ENCODE measurements at places on chromosomes 7 and 10.

GRCh38 chr7:148402159-148402558 lies 188.4 kb upstream of the C7orf33 start:
- no peak for DNase-seq

GRCh38 chr10:72814099-72814790 lies 79.3 kb upstream of the OIT3 start:
- DNase-seq: no peak

DNA sequence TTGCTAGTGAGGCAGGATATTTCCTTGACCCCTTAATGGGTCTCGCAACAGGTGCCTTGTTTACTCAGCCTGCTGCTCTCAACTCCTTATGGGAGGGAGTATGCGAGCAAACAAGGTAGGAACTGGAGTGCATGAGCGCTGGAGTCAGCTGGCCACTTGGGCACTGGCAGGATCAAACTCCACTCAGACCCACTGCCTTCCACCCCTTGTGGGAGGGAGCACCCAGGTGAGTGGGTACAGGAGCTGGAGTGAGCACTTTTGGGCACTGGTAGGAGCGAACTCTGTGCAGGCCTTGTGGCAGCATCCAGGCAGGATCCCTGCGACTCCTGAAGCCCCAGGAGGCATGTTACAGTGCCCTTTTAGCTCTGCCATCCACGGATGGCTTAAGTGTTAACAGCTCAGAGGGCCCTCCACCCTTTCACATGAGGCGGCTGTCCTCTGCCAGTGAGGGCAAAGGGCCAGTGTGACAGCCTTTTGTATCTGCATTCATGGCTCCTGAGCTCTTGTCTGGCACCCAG lies 123.2 kb downstream of the ST7 start:
- DNase-seq: no peak

DNA sequence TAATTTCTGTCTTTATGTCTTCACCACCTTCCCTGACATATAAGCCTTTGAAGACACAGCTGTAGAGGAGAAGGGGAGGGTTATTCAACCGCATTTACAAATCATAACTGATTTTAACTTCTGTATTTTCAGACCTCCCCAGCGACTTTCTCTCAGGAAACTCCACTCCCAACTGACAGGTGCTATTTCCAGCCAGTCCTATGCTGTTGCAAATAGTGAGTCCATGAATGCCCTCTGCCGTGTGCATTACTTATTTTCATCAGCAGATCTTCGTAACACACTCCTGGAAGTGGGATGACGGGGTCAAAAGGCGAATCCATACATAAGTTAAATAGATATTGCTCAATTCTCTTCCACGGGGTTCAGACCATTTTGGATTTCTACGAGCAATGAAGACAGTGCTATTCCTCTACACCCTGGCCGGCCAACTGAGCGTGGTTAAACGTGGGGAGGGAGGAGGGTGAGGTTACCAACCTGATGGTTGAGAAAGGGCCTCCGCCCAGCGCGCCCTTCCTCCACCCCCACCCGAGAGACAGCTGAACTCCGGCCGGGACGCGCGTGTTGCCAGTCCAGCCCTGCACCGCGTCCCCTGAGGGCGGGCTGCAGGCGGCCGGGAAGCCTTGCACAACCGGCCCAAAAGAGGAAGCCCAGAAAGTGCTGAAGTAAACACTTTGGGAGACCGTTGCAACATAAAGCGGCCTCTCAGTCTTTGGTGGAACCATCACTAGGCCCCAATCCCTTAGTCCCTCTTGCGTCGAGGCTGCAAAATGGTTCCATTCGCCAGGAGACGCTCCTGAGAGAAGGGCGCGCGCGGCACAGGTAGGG lies at the start of gene APBB1IP:
Gene APBB1IP (plus strand): TSS at position 705 of the 825 bp plus-strand sequence. CDS start 53,986 bp downstream, outside the sequence.
- peak; percentile 58 for DNase-seq

GRCh38 chr7:81769891-81770727 lies at the start of gene HGF:
HGF (minus strand) TSS chr7:81770047; CDS start chr7:81769971, 76 bp downstream.
- DNase-seq: peak; percentile 79

DNA sequence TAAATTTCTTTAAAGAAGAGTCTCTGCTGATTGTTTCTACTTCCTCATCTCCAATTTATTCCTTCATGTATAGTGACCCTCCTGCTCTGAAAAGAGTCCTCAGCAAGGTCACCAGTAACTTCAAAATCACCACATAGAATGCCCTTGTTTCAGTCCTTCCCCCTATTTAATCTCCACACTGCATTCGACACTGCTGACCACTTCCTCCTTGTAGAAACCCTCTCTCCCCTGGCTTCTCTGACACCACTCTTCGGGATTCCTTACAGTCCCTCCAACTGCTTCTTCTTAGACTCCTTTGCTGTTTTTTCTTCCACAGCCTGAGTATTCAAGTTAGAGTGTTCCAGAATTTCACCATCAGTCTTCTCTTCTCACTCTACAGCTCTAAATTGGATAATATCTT lies 89.5 kb downstream of the VPS41 start:
- DNase-seq: no peak

DNA sequence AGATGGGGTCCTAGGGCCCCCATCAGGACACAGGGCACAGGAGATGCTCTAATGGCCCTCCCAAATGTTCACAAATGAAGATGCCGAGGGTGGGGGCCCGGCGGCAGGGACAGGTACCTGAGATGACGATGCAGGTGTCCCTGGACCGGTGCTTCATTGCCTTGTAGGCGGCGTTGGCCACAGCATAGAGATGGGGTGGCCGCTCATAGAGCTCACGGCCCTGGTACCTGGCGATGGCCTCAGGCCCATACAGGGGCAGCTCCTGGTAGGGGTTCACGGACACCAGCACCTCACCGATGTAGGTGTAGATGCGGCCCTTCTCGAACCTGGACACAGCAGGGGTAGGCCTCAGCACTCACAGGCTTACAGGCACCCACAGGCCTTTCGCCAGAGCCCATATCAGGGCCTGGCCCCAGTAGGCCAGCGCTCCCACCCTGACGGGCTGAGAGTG lies 2.0 kb downstream of the MYO1G start:
- DNase-seq: no peak

DNA sequence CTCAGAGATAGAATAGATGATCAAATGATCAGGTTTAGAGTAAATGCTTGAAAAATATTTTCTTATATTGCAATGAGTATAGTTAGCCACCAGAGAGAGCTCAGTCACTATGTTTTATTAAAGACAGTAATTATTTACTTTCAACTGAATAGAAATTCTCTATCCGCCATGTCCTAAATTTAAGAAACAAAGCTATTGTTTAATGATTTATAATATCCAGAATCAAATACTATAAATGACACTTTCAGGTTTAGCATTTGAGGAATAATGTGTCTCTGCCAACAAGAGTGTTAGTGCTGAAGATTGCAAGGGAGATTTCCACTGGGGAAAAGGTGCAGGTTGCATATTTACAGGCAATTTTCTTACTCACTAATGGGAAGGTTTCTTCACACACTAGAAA lies 184.7 kb downstream of the DGKB start:
- DNase-seq: no peak

GRCh38 chr10:133058331-133059092 lies 29.2 kb upstream of the ADGRA1 start:
- DNase-seq: no peak

DNA sequence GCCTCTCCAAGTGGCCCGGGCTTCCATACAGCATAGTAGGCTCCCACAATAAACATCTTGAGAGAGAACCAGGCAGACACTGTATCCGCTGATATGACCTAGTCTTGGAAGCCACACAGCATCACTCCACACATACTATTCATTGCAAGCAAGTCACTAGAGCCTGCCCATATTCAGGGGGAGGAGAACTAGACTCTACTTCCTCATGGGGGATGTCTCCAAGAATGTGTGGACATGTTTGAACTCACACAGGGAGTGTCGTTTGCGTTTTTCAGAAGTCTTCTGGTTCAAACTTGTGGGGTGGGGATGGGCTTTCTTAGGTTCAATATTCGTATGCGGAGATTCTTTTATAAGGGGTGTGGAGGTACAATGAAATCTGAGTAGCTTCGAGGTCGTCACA lies 232.6 kb upstream of the HABP2 start:
- DNase-seq: no peak

GRCh38 chr7:137986252-137987017 lies 15.5 kb downstream of the CREB3L2 start:
- DNase-seq: no peak

DNA sequence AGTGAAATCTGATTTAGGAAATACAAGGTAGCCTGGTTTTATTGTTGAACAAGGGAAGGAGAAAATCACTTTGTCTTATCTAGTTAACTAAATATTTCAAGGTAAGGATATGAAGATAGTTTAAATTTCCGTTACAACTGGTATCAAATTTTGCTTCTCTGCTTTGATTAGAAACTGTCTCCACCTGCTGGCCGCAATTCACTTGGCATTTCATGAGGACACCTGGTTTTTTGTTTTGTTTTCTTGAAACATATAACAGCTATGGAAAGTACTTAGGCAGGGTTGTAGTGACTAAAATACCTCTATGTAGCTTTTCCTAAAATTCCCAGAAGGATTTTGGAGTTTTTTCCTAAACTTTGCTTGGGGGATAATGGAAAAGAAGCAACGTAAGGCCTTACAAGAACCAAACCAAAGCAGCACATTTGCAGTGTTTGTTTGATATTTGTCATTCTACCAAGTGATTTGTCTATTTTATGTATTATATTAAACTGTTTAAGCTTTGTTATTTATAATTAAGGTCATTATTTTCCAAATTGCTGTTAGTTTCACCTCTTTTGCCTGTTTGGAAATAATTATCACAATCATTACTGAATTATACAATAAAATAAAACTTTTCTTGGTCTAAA lies 73.6 kb downstream of the AHCYL2 start:
- DNase-seq: no peak

DNA sequence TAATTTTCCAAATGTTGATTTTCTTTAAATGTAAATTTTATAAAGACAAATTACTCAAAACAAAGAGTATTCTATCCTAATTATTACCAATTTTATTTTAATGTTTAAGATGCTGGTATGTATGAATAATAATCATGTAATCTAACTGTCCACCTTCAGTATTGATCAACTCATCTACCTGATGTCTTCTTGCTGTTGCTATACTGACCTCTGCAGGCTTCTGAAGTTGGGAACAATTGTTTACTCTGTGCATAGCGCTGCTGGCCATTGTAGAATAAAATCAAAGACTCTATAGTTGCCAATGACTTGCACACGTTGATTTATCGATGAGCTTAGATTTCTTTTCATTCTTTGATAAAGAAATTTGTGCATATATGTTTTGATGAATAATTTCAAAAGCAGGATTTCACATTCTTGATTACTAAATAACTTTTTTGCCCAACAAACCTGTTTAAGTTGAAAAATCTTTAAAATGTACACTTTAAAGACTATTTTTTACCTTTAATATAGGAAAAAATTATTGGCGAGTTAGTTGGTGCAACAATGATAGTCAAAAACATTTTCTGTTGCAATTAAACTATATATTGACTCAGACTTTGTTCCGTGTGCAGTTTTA lies 282.3 kb downstream of the TFEC start:
- DNase-seq: no peak

Data from ascending aorta (tissue), 2 donors.